Activated CD4-positive, CD25-positive, alpha-beta regulatory T cell treated with anti-CD3 and anti-CD28 coated beads, Interleukin-2, amount 50 U/mL, for 24 hours (primary cell): ENCODE measurements at places on chromosomes 2 and 18.
A peak's percentile ranks its signal among the peaks of the same experiment; 100 is the strongest.

DNA sequence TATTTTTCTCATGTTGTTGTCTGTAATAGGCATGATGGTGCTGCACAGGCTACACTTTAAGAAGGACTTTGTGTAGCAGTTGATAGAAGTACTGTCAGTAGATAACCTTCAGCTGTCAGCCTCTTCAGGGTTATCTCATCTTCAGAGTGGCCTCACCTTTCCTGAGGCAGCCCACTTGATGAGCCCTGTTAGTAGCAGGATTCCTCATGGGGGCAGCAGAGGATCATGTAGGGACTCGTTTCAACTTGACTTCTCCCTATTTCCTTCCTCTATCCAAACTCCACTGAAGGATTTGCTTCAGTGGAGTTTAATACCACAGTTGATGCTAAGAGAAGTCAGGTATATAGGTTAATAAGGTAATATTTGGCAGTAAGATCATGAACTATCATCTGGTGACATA is 530.3 kb upstream of the FSIP2 start:
- ATAC-seq, result no peak

- ATAC-seq, result no peak
Observed at GRCh38 chr2:114185501-114185900, 256.9 kb upstream of the DPP10 start.

GRCh38 chr2:159366538-159366937 is 80.0 kb upstream of the WDSUB1 start:
- ATAC-seq, result no peak

DNA sequence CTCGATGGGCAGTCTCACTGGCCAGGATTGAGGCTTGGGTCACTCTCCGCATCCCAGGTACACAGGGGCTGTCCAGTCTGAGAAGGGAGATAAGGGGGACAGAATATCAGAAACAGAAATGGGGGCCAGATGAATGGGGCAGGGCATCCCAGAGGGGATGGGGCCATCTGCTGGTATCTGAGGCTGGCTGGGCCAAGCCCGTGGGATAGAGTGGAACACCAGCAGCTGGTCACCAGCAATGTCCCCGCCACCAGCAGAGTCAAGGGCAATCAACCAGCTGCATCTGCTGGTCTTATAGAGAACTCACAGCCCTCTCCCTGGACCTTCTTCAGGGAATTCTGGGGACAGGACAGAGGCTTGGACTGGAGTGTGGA is 128.8 kb upstream of the HAAO start:
- no peak for ATAC-seq

DNA sequence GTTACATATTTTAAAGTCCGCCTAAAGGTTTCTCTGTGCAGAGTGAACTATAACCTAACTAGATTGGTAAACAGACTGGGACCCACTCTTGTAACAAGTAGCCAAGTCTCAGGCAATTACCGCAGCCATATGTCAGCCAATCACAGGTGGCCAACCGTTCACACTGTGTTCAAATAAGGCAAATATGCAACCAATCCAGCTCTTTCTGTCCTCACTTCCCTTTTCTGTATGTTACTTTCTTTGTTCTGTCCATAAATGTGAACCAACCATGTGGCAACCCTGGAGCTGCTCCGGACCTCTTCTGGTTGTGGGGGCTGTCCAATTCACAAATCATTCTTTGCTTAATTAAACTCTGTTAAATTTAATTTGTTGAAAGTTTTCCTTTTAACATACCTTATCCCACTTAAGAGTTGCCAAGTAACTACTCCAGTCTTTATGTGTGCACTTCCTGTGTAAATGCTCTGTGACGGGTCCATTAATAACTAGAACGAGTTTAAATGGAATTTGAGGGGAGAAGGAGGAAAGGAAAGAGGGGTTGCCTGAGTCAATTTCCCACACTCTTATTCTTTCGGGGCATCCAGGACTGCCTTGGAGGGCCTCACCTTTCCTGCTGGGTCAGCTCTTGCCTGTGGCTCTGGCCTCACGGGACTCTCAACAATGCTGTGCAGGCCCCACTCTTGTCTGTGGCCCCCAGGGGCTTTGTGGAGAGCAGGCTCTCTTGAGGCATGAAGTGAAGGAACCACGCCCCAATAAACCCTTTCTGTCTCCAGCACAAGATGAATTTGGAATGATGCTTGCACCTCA is 6.6 kb upstream of the RPL37A start:
- ATAC-seq, result no peak

DNA sequence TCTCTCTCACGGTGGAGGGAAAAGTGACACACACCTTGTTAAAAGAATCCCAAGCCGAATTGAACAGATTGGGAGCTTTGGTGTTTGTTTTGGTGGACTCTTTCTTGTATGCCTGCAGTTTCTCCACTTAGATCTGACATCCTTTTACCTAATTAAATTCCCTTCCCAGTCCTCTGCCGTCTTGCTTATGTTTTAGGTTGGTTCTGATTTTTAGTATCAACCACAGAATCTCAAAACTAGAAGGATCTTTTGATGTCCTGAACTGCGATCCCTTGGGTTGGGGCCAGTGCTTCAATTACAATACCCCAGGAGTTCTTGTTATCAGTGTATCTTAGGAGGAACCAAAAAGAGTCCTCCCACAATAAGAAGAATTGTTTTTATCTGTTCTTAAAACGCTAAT is 112.3 kb downstream of the PRKCE start:
- ATAC-seq, result no peak

GRCh38 chr18:28189400-28190239 is 12.7 kb upstream of the CDH2 start:
- no peak for ATAC-seq

DNA sequence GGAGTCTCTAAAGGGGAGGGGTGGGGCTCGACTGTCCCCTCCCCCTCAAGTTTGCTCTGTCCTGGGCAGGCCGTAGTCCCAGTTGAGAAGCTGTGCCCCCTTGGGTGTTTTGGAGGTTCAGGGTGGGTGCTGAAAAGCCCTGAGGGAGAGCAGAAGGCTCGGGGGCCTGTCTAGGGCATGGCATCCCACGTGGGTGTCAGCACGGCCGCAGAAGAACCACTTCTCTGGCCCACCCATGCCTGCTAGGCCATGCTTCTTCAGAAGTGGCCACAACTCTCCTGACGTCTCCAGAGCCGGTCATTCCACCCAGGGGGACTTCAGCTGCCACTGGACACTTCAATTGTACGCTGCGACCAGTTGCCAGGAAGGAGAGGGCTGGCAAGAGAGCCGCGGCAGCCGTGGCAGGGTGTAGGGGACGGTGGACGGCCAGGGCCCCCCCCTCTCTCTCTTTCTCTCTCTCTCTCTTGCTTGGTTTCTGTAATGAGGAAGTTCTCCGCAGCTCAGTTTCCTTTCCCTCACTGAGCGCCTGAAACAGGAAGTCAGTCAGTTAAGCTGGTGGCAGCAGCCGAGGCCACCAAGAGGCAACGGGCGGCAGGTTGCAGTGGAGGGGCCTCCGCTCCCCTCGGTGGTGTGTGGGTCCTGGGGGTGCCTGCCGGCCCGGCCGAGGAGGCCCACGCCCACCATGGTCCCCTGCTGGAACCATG is at the start of gene INPP5D:
Gene INPP5D (plus strand): TSS at position 546 of the 704 bp plus-strand sequence. CDS start 137 bp downstream, at position 683.
- peak; percentile 61 for ATAC-seq

- no peak for ATAC-seq
Observed at GRCh38 chr2:48589170-48589767, 28.4 kb upstream of the GTF2A1L start.

DNA sequence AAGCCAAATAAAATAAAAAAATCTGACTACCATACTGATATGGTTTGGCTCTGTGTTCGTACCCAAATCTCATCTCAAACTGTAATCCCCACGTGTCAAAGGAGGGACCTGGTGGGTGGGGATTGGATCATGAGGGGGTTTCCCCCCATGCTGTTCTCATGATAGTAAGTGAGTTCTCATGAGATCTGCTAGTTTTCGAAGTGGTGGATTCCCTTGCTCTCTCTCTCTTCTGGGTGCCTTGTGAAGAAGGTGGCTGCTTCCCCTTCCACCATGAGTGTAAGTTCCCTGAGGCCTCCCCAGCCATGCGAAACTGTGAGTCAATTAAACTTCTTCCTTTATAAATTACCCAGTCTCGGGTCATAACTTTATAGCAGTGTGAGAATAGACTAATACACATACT is 123.8 kb upstream of the WDSUB1 start:
- ATAC-seq, result peak; percentile 11

DNA sequence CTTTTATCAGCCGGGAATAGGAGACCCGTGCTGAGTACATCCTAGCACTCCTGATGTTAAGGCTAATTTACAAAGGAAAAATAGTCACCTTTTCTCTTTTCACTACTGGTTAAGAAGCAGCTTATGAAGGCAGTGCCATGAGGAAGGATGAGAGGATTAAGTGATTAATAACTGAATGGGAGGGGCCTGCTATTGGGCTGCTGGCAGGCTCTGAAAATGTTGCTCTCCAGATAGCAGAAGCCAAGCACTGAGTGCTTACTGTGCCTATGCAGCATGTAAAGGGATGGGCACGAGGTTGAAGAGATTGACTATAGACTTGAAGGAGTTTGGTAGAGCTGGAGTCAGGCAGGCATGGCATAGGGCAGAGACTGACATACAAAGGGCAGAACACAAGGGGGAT is 282.4 kb upstream of the THSD7B start:
- no peak for ATAC-seq

GRCh38 chr2:9206991-9207640 is 504 bp downstream of the ASAP2 start:
- ATAC-seq, result no peak

DNA sequence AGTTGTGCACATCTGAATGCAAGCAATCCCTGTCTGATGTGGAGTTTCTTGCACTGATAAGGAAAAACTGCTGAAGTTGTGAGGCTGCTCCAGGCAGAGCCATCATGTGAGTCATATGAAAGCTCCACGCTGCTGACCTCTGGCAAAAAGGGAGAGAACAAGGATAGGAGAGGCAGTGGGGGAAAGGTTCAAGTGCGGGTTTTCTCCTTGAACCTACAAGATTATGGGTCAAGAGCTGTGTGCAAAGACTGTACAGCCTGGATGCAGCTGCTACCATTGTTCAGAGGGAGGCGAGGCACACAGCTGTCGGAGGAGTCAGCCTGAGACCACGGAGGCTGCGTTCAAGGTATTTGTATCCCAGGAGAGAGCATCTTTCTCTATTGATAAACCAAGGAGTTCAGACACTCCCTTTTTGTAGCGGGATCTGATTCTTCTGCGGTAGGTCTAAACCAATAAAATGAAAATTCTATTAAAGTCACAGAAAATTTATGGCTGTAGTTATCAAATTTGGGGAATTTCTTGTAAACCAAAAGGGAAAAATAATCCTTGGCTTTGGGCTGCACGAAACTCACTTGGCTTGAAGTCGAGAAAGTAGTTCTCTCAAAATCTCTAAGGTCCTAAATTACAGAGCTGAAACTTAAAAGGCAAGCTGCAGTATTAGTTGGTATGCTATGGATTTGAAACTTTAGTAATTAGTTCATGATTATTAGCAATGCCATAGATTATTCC is at the start of gene CDK15:
Gene CDK15 (plus strand): TSS at position 96 of the 729 bp plus-strand sequence. CDS start 128 bp downstream, at position 224.
- no peak for ATAC-seq

GRCh38 chr2:41782306-41783158 is 265.3 kb upstream of the PKDCC start:
- ATAC-seq, result no peak
